ENCODE measurements at places on chromosomes 5 and 9. TPM values are rescaled to one million over a fixed set of nuclear protein-coding genes. Genes with fewer than 3 reads are reported as not detected.
A peak's percentile ranks its signal among the peaks of the same experiment; 100 is the strongest.

GRCh38 chr9:99986642-99987041 lies 80.2 kb downstream of the STX17 start:
- no peak for DNase-seq

GRCh38 chr9:122904466-122904822 lies 715 bp downstream of the RC3H2 start:
- peak; percentile 86 for DNase-seq

- DNase-seq: no peak
Observed at GRCh38 chr9:134592018-134592818, 49.4 kb upstream of the COL5A1 start.

DNA sequence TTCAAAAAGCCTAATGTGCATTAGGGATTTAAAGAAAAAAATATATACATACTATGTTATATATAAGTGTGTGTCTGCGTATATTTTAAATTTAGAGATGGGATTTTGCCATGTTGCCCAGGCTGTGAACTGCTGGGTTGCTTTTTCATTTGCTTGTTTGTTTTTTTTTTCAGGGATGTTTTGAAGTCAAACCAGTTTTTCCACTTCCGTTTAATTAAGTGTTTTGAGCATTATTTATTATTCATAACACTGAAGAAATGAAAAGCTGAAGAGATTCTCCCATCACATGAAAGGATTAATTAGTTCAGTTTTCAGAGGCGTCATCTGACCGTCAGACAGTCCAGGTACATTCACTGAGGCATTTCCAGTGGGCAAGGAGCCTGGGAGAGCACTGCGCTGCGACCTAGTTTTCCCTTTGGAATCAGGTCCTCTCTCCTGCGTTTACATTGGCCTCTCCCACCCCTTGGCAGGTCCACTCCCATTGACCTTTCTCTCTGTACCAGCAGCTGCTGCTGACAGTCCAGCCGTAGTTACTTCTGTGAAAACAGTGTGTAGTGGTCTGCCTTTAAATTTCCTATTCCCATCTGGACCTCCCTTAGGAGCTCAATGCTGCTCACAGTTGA lies 26.0 kb downstream of the ARRDC3 start:
- DNase-seq: no peak

GRCh38 chr5:55991768-55992486 lies 2.8 kb downstream of the IL6ST start:
- no peak for DNase-seq

DNA sequence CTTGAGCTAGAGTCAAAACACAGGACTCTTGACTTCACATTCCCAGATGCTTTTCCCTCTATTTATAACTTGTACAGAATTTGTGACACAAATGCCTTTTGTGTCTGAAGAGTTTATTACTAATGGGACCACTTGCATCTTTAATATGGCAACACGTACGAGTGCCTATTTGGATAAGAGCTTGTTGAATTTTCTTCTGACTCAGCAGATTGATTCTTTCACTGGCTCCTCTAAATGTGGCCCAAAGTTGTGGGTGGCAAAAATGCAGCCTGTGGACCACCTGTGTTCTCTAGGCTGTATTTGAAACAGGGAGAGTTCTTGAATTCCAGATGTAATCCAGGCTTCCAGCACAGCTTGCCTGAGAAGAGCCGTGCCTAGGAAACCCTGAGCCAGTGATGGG lies 34.1 kb upstream of the ERCC6L2 start:
- DNase-seq: no peak

Gene ACTBL2
- not detected for total RNA-seq
